ENCODE measurements at places on chromosomes 12 and 14. TPM values are rescaled to one million over a fixed set of nuclear protein-coding genes. Genes with fewer than 3 reads are reported as not detected.

DNA sequence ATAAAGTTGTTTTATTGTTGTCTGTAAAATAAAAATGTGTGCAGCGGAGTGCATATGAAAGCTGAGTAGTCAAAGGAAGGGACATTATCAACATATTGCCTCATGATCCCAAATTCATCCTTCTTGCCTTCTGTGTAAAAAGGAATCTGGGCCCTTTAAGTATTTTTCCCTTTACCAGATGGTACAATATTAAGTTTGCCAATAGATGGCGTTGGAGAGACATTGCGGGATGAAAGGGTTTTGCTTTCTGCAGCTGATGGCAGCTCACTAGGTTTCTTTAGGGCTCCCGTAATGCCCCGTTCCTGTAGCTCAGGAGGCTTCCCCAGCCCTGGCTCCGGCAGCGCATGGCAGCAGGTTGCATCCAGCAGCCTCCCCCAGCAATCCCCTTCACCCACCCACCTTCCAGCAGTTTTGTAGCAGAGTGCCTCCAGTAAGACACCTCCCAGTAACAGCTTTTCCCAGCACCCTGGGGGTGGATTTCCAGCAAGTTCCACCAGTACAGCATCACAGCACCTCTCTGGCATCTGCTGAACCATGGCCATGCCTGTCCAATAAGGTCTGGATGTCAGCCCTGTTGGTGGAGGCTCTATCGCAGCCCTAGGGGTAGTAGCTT is 354.4 kb downstream of the MED13L start:
- no peak for DNase-seq

Gene GXYLT1
- 23.1 TPM for total RNA-seq

Gene CCT2
- total RNA-seq = 262 TPM

DNA sequence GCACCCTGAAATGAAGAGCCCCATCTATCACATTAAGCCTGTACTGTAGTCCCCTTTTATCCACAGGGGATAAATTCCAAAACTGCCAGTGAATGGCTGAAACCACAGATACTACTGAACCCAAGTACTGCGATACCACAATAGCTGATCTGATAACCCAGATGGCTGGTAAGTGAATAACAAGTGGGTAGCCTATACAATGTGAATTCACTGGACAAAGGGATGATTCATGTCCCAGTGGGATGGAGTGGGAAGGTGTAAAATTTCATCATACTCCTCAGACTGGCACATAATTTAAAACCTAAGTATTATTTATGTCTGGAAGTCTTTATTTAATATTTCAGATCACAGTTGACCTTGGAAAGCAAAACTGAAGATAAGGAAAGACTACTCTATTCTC is 201.3 kb downstream of the GPHN start:
- DNase-seq = peak; percentile 70

- DNase-seq = no peak
These were observed 659.4 kb downstream of the BCL11B start for GRCh38 chr14:98612434-98613200.

GRCh38 chr12:49885663-49886461 is 17.8 kb downstream of the FAIM2 start:
- DNase-seq = no peak

Gene RNF212B
- not detected for total RNA-seq

Gene GZMB
- total RNA-seq = not detected

Gene PRIMA1
- total RNA-seq = not detected

Gene PLEKHG7
- 0.68 TPM for total RNA-seq

Gene RD3L
- not detected for total RNA-seq

DNA sequence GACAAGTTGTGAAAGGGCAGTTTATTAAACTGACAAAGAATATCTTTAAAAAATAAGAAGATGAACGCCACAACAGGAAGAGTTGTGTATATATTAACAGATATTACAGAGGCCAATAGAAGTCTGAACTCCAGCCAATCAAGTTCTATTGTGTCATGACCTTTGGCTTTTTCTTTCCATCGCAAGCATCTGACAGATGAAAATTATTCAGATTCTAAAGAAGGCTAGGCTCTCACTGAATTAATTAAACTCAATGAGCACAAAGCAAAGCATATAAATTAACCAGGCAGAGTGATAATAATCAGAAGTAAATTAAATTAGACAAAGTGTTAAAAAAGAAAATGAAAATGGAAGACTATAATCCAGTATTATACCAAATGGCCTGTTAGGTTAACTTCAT is 62.0 kb upstream of the PYGL start:
- no peak for DNase-seq

- no peak for DNase-seq
These were observed 113.1 kb downstream of the TRAFD1 start for GRCh38 chr12:112238441-112238840.

Gene STXBP6
- 27.1 TPM for total RNA-seq

- no peak for DNase-seq
These were observed 8.0 kb downstream of the PTPN21 start for GRCh38 chr14:88546621-88547385.

- DNase-seq = no peak
These were observed 39.8 kb upstream of the LMNTD1 start for GRCh38 chr12:25592725-25593495.

Gene TRPV4
- total RNA-seq = 0.75 TPM

Measured in astrocyte (in vitro differentiated cells and primary cell).